ENCODE measurements at places on chromosomes 3 and 15. TPM values are rescaled to one million over a fixed set of nuclear protein-coding genes. Genes with fewer than 3 reads are reported as not detected.

DNA sequence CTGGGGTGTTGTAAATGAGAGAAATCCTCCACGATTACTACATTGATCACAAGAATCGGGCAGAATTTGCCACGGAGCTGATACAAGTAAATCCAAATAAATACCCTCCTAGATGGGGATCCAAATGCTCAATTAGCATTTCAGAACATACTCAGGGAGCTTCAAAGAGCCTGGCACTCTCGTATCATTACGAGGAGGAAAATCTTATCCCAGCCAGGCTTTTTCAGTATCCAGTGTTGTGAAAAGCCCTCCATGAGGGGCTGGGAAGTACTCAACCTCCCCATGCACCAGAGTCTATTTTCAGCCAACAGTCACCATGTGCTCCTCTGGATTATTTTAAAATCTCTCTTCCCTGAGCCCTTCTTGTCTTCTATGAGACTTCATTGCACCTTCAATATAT, 122.6 kb upstream of the ARRDC4 start:
- no peak overlapping the region for H3K4me3 ChIP-seq
- DNase-seq, result no peak
- H3K36me3 ChIP-seq, result no peaks in the 10 kb centered on the region

GRCh38 chr3:80014576-80014975, 246.8 kb upstream of the ROBO1 start:
- no peaks in the 10 kb centered on the region for H3K36me3 ChIP-seq
- no peak overlapping the region for H3K4me3 ChIP-seq
- no peaks in the 10 kb centered on the region for H3K4me1 ChIP-seq
- H3K27ac ChIP-seq, result no peak overlapping the region

Gene DGKG
- total RNA-seq, result 0.57 TPM

DNA sequence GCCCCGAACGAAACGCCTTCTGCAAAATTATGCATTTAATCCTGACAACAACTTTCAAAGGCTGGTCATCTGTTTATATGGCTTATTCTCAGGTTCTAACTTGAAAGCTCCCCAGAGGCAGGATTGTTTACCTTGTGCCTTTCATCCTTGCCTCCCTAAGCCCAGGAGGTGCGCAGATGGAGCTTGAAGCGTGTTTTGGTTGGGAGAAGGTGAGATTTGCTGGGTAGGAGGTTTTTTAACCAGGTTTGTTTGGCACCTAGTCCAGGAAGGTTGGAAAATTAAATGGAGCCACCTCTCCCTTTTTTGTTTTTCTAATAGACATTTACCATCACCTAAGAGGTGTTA, 675 bp downstream of the TSEN2 start:
- no peak for DNase-seq
- H3K4me3 ChIP-seq, result peak overlapping the region; percentile 95
- peaks cover 35% of the 10 kb centered on the region for H3K4me1 ChIP-seq
- H3K36me3 ChIP-seq, result peaks cover 8% of the 10 kb centered on the region

DNA sequence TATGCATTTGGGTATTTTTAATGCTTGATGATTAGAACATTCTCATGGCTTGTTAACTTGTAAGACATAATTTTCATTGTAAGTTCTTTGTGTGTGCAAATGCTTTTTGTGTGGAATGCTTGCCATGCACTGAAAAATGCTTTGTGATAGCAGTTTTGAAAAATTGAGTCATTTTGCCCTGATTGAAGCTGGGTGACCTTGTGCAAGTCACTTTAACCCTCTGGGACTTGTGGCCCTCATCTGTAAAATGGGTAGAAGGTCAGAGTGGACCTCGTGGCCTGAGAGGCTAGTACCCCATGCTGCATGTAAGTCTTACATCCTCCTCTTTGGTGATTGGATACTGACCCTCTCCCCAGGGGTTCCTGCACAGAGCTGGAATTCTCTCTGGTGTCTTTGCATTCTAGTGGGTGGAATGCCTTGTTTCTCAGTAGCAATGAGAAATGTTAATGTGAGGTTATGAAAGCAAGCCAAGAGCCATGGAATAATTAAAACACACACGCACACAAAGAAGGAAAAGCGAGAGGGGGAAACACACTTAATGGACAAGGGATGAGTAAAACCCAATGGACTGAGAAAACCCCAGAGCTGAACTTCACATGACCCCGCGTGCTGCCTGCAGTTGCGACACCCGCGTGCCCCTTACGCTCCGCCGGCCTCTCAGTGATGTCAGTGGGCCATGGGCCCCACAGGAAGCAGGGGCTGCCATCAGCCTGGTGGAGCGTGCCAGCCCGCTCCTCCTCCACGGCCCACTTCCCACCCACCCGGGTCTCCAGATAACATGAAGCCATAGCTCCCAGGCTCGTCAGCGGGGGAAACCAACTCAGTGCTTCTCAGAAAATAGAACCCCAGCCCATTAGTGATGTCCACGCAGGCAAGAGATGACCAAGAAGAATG, 44.0 kb downstream of the SMAD3 start:
- DNase-seq, result peak; percentile 98
- peaks cover 67% of the 10 kb centered on the region for H3K36me3 ChIP-seq

DNA sequence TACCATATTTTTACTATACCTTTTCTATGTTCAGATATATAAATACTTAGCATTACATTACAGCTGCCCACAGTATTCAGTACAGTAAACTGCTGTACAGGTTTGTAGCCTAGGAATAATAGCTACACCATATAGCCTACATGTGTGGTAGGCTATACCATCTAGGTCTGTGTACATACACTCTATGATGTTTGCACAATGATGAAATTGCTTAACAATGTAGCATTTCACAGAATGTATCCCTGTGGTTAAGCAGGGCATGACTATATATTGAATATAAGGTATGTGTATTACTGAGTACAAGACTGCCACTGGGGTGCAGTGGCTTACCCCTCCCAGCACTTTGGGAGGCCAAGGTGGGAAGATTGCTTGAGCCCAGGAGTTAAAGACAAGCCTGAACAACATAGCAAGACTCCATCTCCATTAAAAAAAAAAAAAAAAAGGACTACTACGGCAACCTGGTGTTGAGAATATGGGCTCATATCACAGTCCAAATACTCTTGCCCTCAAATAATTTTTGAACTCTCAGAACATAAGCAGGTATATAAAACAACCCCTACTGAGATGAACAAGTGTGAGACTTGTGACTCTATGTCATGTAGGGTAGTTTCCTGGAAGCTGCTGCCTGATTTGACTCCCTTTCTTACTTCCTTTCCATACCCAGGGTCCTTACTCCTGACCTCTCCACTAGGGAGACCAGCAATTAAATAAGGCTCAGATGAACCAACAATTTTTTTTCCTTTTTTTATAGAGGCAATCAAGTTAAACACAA, 4.8 kb downstream of the PPP1R14D start:
- no peak overlapping the region for H3K27ac ChIP-seq
- peaks cover 19% of the 10 kb centered on the region for H3K4me1 ChIP-seq
- H3K27me3 ChIP-seq, result peaks cover 7% of the 10 kb centered on the region
- DNase-seq, result no peak

DNA sequence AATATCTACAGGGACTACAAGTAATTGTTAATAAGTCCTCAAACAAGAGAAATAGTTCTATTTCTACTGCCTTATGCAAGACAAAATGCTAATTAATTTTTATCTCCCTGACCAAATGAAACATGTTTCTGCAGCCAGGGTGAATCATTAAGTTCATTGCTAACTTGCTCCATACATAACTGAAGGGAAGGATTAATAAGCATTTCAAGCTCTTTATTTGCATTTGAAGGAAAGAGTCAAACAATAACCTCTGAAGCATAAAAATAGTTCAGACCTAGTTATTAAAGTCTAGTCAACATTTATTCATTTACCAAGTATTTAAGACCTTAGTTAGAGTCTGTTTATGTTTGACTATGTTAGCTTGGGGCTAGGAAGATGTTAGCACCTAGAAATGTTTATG, 120.0 kb downstream of the ATP1B3 start:
- H3K4me1 ChIP-seq, result peaks cover 28% of the 10 kb centered on the region
- H3K27ac ChIP-seq, result peak overlapping the region; percentile 44
- no peaks in the 10 kb centered on the region for H3K27me3 ChIP-seq
- DNase-seq, result peak; percentile 12

All from HFFc6 (cell line).